ENCODE measurements at places on chromosomes 13 and 19. TPM values are rescaled to one million over a fixed set of nuclear protein-coding genes. Genes with fewer than 3 reads are reported as not detected.

- no peak for DNase-seq
Measured at GRCh38 chr13:63492604-63493003, 2077.0 kb upstream of the PCDH20 start.

- peak; percentile 67 for DNase-seq
Measured at GRCh38 chr13:102846261-102847015, 606 bp downstream of the ERCC5 start.

GRCh38 chr13:95239283-95239682, 62.0 kb downstream of the ABCC4 start:
- no peak for DNase-seq

- no peak for DNase-seq
Measured at GRCh38 chr19:347946-348861, 3.6 kb upstream of the MIER2 start.

DNA sequence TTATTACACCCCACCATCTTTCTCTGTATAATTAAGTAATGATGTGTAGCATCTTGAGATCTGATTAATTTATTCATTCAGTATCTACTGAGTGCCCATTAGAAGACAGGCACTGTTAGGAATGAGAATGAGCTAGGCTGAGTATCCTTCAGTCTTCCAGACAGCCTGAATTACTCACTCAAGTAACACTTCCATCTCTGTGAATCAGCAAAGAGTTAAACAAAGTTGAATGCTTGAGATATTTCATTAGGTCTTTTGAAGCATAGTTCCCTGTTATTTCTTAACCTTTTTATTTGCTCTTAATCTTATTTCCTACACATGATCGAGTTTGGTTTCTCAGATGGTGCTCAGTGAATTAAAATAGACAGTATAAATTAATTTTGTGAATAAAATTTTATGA, 413.7 kb downstream of the DCT start:
- no peak for DNase-seq

DNA sequence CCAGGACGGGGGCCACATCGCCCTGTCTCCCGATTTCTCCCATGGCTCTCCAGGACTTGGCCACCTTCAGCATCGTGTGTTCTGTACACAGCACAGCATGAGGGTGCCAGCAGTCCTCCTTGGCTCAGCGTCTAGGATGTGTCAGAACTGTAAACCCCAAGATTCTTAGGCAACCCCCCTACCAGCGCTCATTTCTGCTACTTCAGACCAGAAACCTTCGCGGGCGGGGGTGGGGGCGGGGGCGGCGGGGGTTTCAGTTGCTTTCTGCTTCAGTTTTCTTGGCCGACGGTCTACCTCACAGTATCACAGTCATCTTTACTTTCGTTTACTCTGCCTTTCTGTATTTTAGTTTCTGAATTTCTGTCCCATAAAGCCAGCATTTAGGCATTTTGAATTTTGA, 82.4 kb downstream of the GGACT start:
- no peak for DNase-seq

The HCST gene
- total RNA-seq: 43.3 TPM

The PDCD2L gene
- 8.7 TPM for total RNA-seq

The DMAC2 gene
- 57.7 TPM for total RNA-seq

The SUGP2 gene
- 72.6 TPM for total RNA-seq

The ZNF844 gene
- 11.7 TPM for total RNA-seq

The LRRC8E gene
- 6.6 TPM for total RNA-seq

Data from lower lobe of right lung (tissue), 2 donors.